Left lobe of liver (tissue), 2 donors: ENCODE measurements at places on chromosomes 5 and 9.

GRCh38 chr9:138105561-138106505 lies 228.3 kb downstream of the CACNA1B start:
- peak; percentile 30 for DNase-seq

DNA sequence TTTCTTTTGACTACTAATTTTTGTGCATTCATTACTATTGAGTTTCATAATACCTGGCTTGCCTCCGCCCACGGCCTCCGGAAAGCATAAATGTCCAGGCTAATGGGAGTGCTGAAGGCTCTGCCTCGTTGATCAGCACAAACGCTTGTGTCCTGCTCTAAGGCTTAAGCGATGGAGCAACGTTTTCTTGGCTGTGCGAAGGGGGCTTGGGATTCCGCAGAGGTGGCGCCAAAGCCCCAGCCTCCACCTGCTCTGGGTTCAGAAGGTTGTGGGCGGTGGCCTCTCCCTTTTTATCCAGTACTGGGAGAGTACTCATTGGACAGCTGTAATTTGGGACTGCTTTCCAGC lies 19.7 kb downstream of the ANXA2R start:
- no peak for DNase-seq

DNA sequence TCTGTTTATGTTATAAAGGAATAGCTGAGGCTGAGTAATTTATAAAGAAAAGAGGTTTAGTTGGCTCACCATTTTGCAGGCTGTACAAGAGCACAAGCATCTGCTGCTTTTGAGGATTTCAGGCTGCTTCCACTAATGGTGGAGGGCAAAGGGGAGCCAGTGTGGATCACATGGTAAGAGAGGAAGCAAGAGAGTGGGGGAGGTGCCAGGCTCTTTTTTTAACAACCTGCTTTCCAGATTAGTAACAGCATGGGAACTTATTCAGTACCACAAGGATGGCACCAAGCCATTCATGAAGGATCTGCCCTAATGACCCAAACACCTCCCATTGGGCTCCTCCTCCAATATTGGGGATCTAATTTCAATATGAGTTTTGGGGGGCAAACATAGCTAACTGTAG lies 40.4 kb downstream of the CCL28 start:
- no peak for DNase-seq

- no peak for DNase-seq
Measured at GRCh38 chr5:137935190-137935589, 45.9 kb downstream of the PKD2L2 start.

- peak; percentile 94 for DNase-seq
Measured at GRCh38 chr9:104991144-104991953, 63.4 kb upstream of the ABCA1 start.

DNA sequence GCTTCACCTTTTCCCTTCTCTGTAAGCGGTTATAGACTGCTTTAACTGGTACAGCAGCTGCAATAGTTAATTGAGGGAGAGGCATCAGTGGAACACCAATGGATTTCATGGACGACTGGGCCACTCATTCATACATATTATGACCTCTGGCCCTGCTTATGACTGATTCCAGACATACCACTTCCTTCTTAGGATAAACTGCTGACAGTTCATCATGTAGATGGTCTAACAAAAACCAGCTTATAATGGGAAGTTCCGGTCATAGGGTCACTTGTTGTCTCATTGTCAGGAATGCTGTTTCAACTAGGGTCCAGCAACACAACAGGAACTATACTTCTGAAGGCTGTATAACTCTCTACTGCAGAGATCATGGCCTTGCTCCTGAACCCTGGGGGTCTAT lies 265.2 kb upstream of the RASA1 start:
- no peak for DNase-seq

DNA sequence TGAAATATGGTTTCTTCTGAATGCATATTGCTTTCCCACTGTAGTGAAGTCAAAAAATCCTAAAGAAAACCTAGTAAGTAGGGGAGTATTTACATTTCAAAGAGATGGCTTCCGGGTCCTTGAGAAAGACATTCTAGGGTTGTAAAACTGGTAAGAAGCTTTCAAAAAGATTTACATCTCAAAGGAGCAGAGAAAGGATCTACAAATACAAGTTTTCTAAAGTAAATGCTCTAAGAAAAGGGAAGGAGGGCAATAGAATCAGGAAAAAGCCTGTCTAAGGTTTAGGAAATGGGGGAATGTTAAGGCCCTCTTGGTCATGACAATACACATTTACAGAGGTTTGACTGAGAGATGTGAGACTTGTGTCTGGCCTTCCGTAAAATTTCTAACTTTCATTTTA lies 16.7 kb upstream of the TRPC7 start:
- no peak for DNase-seq

DNA sequence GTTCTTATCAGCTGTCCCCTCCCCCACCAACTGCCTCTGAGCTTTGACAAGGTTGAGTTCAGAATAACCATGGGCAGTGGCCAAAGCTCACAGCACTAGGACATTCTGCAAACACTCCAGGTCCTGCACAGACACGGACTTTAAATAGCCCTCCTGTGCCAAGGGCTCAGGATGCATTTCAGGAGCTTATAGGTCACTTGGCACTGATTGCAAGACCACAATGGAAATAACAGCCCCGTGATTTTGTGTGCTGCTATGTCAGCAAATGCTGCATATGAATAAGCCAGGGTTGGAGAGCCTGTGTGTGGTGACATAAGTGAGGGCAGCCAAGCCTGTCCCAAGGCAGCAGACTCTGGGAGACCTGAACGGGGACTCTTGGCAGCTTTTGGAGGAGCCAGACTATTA lies 150.7 kb downstream of the DMRT2 start:
- peak; percentile 94 for DNase-seq

DNA sequence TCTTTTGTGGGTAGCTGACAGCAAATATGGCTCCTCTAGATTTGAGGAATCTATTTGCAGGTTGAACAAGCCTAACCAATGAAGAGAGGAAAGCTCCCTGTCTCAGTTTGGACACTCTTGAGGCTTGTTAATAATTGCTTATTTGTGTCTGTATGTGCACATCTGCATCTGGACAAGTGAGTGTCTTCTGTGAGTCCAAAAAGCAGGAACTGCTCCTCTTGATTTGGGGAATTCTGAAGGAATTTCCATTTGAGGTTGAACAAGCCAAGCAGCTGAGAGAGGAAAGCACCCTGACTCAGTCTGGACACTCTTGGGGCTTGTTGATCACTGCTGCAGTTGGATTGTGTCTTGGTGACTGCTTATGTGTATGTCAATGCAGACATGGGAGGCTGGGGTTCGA lies 211.6 kb downstream of the DTWD2 start:
- DNase-seq: no peak

GRCh38 chr5:116944183-116944582 lies 369.6 kb upstream of the SEMA6A start:
- DNase-seq: no peak
